Calu3 (cell line): ENCODE measurements at places on chromosomes 7 and 10. TPM values are rescaled to one million over a fixed set of nuclear protein-coding genes. Genes with fewer than 3 reads are reported as not detected.

- no peak for DNase-seq
Measured at GRCh38 chr7:133197972-133198544, 54.8 kb upstream of the EXOC4 start.

DNA sequence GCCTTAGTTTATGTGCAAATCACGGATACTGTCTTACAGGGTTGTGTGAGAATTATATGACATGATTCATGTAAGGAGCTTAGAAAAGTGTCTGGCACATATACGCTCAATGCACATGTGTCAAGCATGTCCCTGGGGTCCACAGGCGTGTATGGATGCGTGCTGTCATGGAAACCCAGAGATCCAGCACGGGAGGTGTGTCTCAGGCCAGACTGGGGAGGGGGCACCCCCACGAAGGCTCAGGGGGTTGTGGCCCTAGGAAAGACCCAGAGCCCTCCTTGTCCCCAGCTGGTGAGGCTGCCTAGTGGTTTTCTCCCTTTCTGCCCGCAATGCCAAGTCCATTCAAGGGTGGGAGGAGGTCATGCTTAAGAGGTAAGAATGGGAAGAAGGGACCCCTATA lies 9.1 kb downstream of the BTBD16 start:
- DNase-seq, result no peak

- no peak for DNase-seq
Measured at GRCh38 chr10:14124941-14125340, 205.8 kb downstream of the FRMD4A start.

DNA sequence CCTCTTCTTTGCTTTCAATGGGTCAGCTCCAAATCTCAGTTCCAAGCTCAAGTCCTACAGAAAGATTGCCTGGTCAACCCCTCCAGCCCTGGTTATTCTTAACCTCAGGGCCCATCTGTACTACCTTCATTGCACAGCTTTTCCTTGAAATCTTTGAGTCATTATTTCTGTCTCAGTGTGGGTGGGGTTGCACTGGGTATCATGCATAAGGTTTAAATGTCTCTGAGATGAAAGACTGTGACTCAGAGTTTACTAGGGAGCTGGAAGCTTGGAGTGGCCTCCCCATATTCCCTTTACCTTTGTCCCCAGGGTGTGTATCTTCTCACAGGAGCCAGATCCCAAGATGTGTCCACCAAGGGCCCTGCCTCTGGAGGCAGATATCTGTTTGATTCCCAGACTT lies 3.3 kb upstream of the OR6V1 start:
- DNase-seq, result no peak

GRCh38 chr10:99983280-99983988 lies 26.3 kb downstream of the DNMBP start:
- peak; percentile 7 for DNase-seq

- no peak for DNase-seq
Measured at GRCh38 chr7:142803901-142804300, 33.1 kb downstream of the PRSS2 start.

DNA sequence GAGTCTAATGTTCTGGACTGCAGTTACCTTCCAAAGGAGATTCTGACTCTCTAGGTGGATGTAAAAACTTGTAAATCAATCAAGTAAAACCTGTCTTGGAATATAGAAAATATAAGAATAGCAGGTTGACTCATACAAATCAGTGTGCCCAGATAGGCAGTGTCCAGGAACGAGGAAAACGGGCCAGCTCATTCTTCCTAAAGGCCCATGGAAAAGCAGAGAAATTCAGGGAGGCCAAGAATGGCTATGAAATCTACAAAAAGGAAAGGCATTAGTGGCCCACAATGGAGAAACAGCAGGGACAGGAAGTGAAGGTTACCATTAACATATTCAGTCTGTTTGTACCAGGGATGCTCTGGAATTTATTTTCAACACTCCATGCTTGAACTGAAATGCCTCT lies 14.9 kb downstream of the GLI3 start:
- DNase-seq, result no peak

DNA sequence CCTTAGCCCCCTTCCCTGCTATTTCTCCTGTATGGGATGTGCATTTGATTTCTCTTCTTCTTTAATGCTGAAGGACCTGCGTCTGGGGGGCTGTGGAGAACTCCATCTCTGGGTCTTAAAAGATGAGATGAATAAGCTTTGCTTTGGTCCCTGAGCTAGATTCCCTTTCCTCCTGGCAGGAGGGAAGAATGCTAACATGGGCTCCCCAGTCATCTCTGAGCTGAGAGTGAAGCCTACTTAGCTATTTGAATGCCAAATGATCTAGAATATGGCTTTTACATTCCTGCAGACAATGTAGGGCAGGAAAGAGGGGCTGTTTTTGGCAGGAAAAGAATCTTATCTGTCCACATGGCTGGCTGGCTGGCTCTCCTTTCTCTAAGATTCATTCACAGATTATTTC lies 62.6 kb upstream of the EFCAB10 start:
- no peak for DNase-seq

GRCh38 chr10:652233-652632 lies 37.2 kb downstream of the DIP2C start:
- DNase-seq, result no peak

DNA sequence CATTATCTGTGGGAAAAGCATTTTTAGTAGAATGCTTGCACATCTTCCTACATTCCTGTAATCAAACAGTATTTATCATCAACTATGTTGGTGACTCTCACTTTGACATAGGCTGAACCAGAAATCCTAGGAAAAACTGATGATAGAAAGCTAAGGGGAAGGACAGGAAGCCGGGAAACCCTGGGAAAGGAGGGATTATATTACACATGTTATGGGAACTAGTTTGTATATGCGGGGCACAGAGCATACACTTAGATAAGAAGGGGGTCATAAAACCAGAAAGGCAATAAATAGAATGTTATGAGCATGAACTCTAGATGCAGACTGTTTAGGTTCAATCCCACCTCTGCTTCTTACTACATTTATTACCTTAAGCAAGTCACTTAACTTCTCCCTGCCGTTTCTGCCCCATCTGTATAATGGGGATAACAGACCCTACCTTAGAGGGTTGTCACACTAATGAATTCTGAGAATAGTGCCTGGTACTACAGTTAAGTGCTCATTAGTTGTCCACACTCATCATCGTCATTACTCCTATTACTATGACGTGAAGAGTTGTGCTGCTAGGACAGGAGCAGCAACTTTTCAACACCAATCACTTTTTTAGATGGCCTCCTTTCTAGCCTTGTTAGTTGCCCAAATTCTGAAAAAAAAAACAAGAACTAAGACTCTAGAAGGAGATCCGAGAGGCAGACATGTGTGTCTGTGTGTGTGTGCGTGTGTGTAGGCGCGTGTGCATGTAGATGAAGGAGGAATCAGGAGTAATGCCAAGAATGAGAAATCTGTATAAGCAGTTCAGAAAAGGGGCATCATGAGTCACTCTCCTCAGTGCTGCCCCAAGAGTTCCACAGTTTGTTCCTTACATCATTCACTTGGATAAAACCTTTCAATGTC lies 52.2 kb downstream of the KMT2C start:
- no peak for DNase-seq

DNA sequence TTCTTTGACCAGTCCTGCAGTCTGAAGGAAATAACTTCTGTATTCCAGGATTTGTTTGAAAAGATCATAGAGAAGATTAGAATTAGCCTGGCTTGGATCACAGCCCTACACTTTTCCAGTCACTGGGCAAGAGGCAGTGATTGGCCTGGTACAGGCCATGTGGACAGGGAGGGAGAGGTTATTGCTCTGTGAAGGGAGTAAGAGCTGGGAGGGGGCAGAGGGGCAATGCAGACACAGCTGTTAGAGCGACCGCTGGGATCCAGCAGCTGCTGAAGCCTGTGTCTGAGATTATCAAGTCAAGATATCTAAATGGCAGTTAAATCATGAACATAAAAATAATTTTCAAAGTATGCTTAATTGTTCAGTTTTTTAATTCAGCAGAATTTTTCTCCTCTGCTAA lies 257.3 kb downstream of the SDK1 start:
- no peak for DNase-seq

- no peak for DNase-seq
Measured at GRCh38 chr10:88260329-88261051, 322.6 kb downstream of the RNLS start.

GRCh38 chr10:17783751-17784150 lies 25.4 kb upstream of the MRC1 start:
- no peak for DNase-seq

- DNase-seq, result no peak
Measured at GRCh38 chr7:103132995-103133688, 15.8 kb downstream of the NAPEPLD start.

DNA sequence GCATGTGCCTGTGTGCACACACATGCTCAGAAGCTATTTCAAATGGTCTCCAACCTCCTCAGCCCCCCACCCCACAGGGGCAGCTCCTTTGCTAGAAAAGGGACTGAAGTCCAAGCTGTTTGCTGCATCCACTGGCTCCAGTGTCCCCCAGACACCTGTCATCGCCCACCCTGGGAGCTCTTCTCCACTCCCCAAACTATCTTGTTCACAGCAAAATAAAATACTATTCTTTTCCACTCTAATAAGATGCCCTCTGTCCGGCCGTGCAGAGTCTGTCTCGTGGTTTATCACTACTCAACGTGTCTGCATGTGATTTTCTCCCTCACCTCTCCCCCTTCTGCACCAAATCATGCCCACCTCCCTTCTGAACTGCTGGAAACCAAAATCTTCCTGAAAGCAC lies 25.6 kb downstream of the HIPK2 start:
- no peak for DNase-seq

- DNase-seq, result no peak
Measured at GRCh38 chr10:76916536-76916935, 721.1 kb downstream of the KCNMA1 start.

DNA sequence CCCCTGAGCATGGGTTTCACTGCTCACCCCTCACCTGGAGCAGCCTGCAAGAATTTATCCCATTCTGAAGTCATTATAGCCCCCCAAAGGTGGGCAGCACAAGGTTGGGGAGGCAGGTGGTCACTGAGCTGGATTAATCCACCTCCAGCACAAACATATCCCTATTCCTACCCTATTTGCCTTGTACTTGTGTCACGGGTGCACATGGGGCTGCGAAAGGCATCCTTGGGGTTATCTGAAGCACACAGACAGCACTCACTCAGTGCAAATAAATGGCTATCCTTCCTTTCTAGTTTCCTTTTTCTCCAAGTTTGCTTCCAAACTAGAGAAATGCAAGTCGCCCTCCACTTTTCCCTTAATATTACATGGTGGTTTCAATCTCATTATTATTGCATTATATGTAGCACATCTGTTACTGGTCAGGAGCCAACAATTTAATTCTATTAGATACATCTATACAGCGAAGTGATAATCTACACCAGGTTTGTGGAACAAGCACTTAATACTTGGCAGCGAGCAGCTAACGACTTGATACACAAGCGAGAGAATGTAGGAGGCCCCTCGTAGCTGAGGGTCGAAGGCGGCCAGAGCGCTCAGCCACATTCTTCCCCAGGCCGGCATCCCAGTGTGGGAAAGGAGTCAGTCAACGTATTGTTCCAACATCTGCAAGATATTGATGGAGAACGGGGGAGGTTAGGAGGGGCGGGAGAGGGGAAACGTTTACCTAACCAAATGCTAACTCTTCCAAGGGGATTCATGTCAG lies 121.3 kb upstream of the HABP2 start:
- no peak for DNase-seq

- DNase-seq, result peak; percentile 79
Measured at GRCh38 chr10:3473271-3473670, 300.7 kb upstream of the PITRM1 start.

GRCh38 chr7:73870041-73870492 lies 9.1 kb downstream of the TMEM270 start:
- DNase-seq, result no peak

- no peak for DNase-seq
Measured at GRCh38 chr10:804787-805619, 115.5 kb upstream of the DIP2C start.

DNA sequence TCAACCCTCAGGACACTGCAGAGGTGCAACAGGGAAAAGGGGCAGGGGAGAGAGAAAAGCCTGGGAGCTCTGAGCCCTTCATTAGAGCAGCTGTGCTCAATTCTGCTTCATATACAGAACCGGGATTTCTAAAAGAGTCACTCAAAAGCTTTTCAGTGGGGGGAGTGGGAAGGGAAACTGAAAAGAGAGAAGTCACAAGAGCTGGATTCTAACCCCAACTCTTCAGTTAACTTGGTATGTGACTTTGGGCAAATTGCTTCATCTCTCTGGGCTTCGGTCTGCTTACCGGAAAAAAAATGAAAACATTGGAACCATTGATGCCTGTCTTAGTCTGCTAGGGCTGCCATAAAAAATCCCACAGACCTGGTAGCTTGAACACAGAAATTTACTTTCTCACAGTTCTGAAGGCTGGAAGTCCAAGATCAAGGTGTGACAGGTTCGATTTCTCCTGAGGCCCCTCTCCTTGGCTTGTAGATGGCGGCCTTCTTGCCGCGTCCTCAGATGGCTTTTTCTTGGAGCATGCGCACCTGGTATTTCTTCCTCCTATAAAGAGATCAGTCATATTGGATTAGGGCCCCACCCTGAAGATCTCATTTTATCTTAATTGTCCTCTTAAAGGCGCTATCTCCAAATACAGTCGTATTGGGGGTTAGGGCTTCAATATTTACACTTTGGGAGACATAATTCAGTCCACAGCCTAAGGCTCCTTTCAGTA lies 118.3 kb upstream of the KMT2E start:
- no peak for DNase-seq

DNA sequence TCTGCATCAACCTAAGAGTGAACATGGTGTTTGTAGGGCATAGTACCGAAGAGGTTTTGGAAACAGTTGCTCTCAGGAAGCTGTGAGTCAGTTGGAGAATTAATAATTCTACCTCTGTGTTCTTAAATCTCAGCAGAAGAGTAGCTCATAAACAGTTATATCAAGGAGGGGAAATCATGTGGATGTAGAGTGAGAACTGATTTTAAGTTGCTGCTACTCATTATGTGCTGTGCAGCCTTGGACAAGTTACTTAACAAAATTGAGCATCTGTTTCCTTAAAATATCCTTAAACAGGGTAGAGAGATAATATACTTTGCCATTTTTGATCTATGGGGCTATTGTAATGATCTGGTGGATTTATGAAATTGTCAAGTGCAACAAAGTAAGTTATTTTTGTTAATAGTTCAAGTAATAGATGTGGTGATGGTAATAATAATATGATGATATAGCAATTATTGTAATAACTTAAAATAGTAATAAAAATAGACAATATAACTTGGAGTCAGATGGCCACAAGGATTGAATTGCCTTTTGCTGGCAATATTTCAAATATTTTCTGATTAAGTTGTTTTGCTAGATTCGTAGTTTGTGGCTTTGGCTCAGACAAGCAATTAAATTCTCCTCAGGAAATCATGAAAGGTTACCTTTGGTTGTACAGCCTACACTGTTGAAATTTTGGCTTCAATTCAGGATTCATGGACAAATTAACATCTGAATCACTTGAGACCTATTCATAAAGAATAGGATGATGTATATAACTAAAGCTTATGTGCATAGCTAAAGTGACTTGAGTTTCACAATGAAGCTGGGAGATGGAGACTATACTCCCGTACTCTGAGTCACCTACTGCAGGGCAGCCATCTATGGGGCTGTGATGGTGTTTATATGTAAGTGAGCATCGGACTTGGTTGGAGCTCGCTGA lies 228.5 kb downstream of the CDK14 start:
- no peak for DNase-seq

The INHBA gene
- 44.5 and 68.9 TPM in 2 replicates for total RNA-seq

The TEX47 gene
- not detected in 2 replicates for total RNA-seq

The NCAPG2 gene
- total RNA-seq, result 70.1 and 81.7 TPM in 2 replicates

The AS3MT gene
- 0.35 TPM in 1 of 2 replicates, not detected in the other for total RNA-seq

The LOXL4 gene
- 2.2 and 2.6 TPM in 2 replicates for total RNA-seq

The ANLN gene
- total RNA-seq, result 207 and 274 TPM in 2 replicates

The SP4 gene
- total RNA-seq, result 15.8 and 15.9 TPM in 2 replicates

The NAMPT gene
- total RNA-seq, result 343 and 364 TPM in 2 replicates

The PPP1R17 gene
- total RNA-seq, result not detected in 2 replicates

The PDE6C gene
- total RNA-seq, result not detected in 2 replicates

The SERPINE1 gene
- 1.1 and 1.8 TPM in 2 replicates for total RNA-seq

The FAM24B gene
- total RNA-seq, result 5.1 and 6.3 TPM in 2 replicates
